Left renal pelvis (tissue), 4 donors: ENCODE measurements at places on chromosomes 7 and 10.

- DNase-seq, result no peak
Observed at GRCh38 chr7:120843109-120843508, 14.8 kb downstream of the TSPAN12 start.

- no peak for DNase-seq
Observed at GRCh38 chr7:155425887-155426286, 32.0 kb upstream of the EN2 start.

DNA sequence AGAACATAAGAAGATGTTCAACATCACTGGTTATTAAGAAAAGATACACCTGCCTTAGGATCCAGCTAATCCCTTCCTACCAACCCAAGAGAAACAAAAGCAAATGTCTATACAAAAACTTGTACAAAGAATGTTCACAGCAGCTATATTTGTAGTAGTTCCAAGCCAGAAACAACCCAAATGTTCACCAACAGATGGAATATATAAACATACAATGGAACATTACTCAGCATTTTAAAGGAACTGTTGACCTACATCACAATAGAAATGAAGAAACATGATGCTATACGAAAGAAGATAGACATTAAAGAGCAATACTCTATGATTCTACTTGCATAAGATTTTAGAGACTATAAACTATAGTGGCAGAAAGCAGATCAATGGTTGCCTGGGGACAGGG, 149.4 kb downstream of the ZNF438 start:
- DNase-seq, result no peak

- no peak for DNase-seq
Observed at GRCh38 chr10:59037018-59037389, 139.4 kb upstream of the PHYHIPL start.

GRCh38 chr7:127264219-127264618, 11.5 kb upstream of the GRM8 start:
- no peak for DNase-seq

GRCh38 chr7:137956591-137956990, 45.3 kb downstream of the CREB3L2 start:
- no peak for DNase-seq

DNA sequence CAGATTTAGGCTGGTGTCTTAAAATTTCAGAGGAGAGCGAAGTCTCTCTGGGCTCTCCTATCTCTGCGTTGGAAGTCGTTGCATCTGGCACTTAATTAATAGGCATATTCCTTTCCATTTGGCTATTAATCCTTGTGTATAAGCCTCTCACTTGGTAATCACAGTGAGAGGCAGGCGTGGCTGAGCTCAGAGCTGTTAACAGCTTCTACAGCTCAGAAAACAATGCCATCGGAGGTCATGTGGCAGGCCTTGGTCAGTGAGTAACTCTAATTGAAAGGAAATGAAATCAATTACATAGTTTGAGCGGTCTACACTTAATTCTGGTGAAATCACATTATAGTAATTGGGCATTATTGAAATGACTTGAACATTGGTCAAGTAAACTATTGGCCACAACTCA, 135.1 kb downstream of the DPY19L1 start:
- no peak for DNase-seq

- no peak for DNase-seq
Observed at GRCh38 chr7:100449190-100449795, 13.0 kb upstream of the PPP1R35 start.

DNA sequence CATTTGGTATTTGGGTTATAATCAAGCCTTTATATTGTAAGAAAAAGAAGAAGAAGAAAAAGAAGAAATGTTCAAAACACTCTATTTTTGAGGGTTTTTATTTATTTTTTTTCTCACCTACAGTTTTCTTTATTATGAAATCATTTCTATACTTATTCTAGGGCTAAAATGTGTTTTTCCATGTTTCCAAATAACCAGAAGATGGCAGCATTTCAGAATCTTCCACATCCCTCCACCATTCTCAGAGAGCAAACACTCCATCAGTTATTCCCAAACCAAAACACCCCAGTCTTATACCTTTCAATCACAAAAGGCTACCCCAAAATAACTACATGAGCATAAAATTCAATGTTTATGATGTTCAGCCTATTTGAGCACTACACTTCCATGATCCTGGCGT, 38.7 kb upstream of the PPP1R17 start:
- no peak for DNase-seq

- DNase-seq, result no peak
Observed at GRCh38 chr10:29802171-29802570, 167.4 kb upstream of the SVIL start.

GRCh38 chr7:17716816-17717215, 223.5 kb downstream of the SNX13 start:
- DNase-seq, result no peak

DNA sequence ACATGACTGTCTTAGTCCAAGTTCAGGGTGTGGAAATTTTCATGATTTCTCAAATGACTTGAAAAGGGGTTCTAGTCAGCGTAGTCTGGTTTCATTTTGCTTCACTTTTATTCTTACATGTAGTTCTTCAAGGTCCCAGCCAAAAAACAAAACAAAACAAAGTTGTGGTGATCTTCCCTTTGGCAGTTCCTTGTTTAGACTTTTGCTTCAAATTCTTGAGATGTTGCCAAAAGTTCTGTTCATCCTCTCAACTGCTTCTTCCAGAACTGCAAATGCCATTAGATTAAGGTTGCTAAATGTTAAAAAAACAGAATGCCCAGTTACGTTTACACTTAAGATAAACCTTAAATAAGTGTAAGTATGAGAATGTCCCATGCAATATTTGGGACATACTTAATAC, 370.8 kb upstream of the LRRTM3 start:
- no peak for DNase-seq

DNA sequence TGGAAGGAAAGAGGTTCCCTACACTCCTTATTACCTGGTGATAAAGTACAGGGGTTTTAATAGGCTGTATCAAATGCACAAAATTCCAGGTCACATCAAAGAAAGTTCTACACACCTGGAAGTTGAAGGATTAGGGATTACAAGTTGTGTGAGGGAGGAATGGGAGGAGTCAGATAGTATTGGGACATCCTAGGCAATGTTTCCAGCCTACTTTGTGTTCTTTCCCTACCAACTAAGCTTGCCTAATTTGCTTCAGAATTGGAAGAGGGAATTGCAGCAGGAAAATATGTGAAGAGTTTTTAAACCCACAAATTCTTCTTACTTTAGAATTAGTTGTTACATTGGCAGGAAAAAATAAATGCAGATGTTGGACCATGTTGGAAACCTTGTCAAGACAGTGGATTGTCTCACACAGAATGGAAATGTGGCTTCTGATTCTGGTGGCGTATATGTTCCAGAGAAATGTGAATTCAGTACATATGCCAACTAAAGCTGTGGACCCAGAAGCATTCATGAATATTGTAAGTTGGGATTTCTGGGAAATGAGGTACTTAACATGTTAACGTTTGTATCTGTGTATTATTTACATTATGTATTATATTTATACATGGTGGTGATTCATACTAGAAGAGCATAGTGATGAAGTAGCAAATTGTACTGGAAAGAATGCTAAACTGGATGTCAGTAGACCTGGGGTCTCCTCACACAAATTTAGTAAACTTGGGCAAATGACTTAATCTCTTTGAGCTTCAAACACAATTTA, at the start of gene LIPM:
TSS of gene LIPM (plus strand) at position 208 of the 763 bp plus-strand sequence. CDS start at position 375, 167 bp downstream.
- DNase-seq, result no peak

GRCh38 chr7:149199234-149199995, 4.1 kb downstream of the ZNF282 start:
- no peak for DNase-seq

- DNase-seq, result no peak
Observed at GRCh38 chr7:69283421-69283820, 314.9 kb upstream of the AUTS2 start.

DNA sequence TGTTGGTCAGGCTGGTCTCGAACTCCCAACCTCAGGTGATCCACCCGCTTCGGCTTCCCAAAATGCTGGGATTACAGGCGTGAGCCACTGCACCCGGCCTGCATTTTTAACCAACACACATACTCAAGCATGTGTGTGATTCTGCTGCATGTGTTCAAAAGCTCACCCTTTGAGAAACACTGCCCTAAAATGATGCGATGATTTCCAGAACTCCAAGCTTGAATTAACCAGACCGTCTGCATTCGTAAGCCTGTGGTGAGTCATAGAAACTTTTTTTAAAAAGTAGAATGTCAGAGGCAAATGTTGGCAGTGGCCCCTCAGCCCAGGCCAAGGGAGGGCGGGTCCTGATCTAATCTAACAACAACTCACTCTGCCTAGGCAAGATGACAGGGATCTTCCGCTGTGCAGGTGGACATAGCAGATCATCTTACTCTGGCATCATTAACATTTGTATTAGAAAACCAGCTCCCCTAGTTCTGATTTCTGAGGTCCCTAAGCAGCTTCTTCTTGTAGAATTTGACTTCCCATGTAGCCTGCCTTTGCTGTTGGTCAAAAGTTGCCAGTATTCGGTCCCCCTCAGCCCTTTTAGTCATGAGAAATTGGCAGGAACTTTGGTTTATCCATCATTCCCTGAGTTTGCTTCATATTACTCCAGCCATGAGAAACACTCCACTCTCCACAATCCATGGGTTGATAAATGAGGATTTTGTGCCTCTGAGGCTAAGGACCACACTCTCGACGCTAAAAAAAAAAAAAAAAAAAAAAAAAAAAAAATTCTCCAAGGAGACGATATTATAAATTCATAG, 190.4 kb downstream of the SKIDA1 start:
- DNase-seq, result no peak

DNA sequence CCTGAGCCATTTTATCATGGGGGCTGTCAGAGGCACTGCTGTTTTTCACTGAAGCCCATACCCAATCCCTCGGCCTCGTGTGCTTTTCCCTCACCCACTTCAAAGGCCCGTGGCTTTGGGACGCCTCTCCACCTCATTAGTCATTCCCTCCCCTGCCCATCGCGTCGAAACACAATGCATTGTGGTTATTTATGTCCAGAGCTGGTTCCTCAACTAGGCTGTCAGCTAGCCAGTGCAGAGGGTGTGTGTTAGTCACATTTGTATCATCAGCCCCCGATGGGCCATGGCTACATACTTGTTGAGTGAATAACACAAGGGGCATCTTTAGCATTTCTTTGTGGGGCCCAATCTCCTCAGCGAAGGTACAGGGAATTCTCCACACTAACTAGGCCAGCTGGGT, 3.8 kb upstream of the CRCP start:
- no peak for DNase-seq

DNA sequence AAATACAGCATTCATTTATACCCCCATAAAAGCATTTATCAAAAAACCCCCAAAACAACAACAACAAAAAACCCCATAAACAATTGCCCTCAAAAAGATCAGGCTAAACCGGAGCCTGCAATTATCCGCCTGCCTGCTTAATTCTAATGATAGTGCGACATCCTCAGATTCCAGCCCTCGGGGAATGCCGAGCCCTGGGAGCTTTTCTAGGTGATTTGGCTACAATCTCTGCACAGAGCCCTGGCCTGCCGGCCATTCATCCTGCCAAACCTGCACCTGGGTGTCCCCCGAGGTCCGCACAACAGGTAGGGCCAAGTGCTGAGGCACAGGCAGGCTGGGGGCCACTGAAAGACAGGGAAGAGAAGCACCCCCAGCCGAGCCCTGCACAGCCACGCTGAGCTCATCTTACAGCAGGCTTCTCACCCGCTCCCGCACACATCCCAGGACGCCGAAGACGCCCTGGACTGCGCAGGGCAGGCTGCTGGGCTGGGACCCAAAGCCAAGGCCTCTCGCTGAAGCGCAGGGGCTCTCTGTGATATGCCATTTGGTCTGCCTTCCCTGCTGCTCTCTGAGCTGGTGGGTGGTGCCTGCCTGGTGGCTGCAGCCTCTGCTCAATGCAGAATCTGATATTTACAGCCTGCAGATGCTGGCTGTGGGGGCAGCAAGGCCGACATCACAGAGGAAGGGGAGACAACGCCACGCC, 57.5 kb downstream of the CAMK2B start:
- DNase-seq, result no peak

- DNase-seq, result no peak
Observed at GRCh38 chr7:20783125-20783699, 3.5 kb downstream of the SP8 start.

DNA sequence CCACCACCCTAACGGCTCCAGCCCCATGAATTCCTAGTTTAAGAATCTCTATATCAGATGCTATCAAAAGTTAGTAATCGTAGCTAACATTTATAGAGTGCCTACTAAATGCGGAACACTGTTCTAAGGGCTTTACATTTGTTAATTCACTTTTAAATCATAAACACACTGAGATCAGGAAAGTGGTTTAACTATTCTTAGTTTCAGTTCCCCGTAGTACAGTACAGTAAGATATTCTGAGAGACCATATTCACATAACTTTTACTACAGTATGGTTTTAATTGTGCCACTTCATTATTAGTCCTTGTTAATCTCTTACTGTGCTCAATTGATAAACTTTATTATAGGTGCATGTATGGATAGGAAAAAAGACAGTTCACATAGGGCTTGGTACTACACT, 22.5 kb downstream of the SYPL1 start:
- DNase-seq, result no peak

DNA sequence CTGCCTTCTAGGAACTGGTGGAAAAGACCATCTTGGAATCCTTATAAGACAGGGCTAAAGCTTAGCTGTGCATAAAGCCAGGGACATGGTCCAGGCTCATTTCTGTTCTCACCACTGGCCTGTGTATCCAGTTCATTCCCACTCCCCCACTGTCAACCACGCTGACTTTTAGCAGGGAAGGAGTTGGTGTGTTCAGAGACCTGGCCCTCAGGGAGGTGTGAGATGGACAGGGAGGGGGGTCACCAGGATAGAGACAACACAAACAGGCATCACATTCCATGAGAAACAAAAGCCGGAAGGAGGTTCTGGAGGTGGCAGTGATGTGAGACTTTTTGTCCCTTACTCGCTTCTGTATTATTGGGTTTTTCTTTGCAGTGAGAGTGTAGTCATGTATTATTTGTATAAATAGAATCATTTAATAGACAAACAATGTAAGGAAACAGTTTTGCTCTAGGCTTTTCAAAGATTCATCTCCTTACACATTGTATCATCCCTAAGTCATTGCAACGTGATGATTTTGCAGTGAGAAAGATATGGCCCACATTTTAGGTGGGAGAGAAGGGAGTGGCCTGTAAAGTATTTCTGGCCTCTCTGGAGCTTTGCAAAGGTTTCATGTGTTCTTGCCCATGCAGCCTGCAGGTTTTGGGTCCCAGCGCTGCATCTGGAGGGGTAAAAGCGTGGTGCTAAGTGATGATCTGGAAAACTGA, 52.0 kb downstream of the EEPD1 start:
- no peak for DNase-seq

GRCh38 chr7:123844712-123845219, at the start of gene HYAL4:
Gene HYAL4 (plus strand): TSS chr7:123845169. CDS start chr7:123868274, 23,105 bp downstream.
- DNase-seq, result no peak

GRCh38 chr7:94127026-94127425, 122.9 kb upstream of the BET1 start:
- DNase-seq, result no peak
